ENCODE measurements at places on chromosomes 2 and 18.

DNA sequence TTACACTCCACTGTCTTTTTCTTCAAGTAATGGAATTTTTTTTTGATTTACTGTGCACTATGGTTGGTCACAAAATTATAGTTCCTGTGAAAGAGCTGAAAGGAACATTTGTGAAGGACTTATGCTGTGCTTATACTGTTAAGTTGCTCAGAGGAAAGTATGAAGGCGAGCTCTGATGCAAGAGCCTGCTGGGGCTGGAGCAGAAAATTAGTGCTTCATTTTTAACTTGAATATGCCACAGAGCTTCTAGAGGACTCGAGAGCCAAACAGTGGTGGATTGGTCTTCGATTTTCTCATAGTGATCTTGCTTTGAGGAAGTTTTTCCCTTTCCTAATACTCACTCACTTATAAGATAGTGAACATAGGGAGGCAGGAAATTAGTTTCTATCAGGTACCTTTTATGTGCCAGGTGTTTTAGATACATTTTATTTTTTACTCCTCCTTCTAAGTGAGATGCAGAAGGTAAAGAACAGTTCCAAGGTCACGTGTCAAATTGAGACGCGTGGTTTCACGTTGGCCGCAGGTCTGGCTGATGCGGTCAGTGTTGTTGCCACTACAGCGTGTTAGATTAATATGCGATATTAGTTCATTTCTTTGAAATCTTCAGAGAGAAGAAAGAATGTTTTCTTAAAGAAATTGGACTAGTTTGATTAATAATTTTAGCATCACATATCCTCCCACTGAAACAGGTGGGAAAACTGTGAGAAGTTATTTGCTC, 20.2 kb downstream of the GATA6 start:
- DNase-seq: no peak

DNA sequence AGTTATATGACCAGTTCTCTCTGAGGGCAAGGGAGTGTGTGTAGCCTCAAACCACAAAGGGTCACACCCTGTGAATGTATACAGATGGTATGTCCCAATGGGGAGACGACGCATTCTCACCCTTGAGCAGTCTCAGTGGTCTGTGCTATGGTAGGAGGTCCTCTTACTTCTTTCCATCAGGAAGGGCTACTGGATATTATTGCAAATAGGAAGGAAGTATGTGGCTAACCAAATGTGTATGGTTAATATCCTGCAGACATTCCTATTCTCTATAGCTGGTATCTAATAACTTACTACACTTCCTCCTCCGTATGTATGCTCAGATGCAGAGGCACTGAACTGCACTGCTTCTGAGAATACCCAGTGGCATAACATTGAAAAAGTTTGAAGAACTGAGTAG, 306.7 kb upstream of the CCDC68 start:
- DNase-seq: no peak

GRCh38 chr18:53935803-53936202, 288.7 kb downstream of the MBD2 start:
- DNase-seq: no peak

GRCh38 chr2:181378491-181378890, 78.7 kb upstream of the ITGA4 start:
- DNase-seq: no peak

GRCh38 chr2:39158351-39158750, 37.5 kb upstream of the SOS1 start:
- DNase-seq: no peak

GRCh38 chr18:74013955-74014354, 133.7 kb downstream of the FBXO15 start:
- no peak for DNase-seq

GRCh38 chr2:166671235-166671634, 177.2 kb upstream of the SCN7A start:
- DNase-seq: no peak

GRCh38 chr2:11152591-11152990, 2.7 kb upstream of the SLC66A3 start:
- DNase-seq: no peak

GRCh38 chr2:121895723-121896571, 140.5 kb downstream of the TSN start:
- no peak for DNase-seq

GRCh38 chr2:86021396-86022378, 84.0 kb downstream of the POLR1A start:
- DNase-seq: no peak

- no peak for DNase-seq
Observed at GRCh38 chr2:86825036-86825692, 34.5 kb upstream of the CD8A start.

DNA sequence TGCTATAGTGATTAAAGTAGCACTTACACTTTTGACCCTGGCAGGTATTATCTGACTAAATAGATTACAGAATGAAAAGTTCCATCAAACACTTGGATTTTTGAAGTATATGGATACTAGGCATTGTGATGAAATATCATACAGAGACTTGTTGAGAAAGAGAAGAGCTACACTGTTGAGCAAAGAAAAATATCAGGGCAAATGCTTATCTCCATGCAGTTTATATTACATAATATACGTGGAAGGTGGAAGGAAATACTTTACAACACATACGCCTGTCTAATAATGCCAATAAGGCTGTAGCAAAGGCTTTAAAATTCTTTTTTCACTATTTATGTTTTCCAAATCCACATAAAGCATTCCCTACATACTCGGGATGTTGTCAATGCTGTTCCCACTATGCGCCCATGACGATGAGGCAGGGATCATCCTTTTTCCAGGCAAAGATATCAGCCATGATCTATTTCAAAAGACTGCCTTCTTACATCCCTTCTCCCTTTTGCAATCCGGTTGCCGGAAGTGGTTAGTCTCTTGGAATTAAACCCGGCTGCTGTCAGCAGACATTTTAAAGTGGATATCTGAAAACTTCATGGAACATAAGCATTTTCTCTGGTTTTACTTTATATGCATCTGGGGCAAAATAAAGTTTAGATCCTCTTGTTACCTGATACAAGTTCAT, 92.6 kb upstream of the ITGA4 start:
- no peak for DNase-seq

DNA sequence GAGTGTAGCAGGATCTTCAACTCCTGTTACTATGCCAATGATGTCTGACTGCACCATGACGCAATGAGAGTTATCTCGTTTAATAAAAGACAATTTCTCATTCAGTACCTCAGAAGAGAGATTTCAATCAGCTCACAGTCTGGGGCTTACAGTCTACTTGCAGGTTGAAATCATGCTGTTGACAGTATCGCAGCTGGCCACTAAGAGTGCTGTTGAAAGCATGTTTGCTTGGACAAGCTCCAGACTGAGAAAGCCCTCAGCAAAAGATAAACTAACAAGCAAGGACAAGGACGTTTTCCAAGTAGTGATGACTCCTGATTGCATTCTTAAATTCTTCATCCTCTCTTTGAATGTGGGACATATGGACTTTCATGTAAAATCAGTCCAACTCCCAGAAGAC, 145.2 kb upstream of the SYT4 start:
- DNase-seq: no peak

DNA sequence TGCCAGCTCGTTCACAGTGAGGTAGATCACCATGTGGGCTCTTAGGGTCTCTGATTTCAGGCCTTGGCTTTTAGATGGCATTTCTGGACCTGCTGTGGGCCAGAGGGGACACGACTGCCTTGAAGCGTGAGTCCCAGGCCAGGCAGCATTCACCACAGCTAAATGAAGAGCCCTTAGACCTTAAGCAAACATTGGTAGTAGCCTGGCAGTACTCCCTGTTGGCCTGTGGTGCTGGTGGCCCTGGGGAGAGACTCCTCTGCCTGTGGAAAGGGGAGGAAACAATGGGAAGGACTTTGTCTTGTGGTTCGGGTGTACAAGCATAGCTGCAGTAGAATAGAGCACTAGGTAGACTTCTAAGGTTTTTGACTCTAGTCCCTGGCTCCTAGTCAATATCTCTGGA, 456.0 kb upstream of the DCC start:
- no peak for DNase-seq

- peak; percentile 42 for DNase-seq
Observed at GRCh38 chr2:62287899-62288880, 92.3 kb downstream of the B3GNT2 start.

DNA sequence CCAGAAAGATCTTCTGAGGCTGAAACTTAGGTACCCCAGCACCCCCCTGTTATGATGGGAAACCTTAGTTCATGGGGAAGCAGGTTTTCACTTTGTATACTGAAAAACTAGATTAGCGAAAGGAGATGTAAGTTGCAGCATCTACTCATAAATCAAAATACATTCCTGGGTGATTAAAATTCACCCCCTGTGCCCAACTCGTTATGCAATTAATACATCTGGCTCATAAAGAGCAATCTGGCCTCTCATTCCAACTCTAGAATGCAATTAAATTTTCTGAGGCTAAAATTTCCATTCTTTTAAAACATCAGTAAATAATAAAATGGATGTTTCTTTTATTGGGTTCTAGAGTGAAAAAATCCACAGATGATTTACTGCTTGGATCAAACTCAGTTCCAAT, 110.9 kb upstream of the BZW1 start:
- DNase-seq: no peak

DNA sequence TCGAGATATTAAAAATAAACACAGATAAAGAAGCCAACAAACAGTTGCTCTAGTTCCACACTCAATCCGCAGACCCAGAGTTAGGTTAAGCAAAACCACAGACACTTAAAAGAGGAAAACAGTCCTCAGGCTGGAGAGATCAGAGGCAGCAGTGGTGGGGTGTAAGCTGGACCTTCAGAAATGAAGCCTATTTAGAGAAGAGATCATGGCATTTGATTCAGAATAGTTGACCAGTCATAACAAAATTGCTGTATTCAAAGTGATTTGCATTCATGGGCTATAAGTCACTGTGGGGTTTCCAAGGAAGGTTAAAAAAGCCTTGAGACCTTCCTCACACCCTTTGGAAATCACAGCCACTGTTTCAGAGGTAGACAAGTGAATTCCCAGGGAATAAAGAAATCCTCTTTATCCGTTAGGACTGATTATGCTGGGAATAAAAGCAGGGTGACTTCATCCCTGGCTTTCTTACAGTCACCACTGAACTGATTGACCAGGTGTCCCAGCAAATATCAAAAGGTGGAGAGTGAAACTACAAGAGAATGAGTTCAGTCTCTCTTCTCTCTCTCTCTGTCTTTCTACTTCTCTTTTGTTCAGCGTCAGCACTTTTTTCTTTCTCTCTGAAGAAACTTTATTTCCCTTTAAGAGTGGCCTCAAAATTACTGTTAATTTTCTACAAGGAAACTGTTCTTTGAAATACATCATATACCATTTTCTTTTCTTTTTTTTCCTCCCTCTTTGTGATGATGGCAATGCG, 171.8 kb upstream of the PIK3C3 start:
- no peak for DNase-seq

- no peak for DNase-seq
Observed at GRCh38 chr18:59758837-59759236, 61.6 kb upstream of the CCBE1 start.

DNA sequence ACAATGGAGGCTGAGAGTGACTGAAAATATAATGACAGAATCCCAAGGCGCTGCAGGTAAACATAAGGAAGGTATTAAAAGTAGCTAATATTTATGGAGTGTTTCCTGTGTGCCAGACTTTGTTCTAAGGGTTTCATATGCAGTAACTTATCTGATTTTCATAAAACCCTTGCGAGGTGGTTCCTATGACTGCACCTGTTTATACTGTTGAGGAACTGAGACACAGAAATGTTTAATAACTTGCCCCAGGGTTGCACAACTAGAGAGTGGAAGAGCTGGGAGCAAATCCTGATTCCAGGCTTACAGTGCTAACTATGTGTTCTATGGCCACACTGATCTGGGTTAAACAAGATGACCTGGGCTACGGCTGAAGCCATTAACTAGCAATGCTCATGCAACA, 2.4 kb downstream of the SP110 start:
- DNase-seq: no peak

DNA sequence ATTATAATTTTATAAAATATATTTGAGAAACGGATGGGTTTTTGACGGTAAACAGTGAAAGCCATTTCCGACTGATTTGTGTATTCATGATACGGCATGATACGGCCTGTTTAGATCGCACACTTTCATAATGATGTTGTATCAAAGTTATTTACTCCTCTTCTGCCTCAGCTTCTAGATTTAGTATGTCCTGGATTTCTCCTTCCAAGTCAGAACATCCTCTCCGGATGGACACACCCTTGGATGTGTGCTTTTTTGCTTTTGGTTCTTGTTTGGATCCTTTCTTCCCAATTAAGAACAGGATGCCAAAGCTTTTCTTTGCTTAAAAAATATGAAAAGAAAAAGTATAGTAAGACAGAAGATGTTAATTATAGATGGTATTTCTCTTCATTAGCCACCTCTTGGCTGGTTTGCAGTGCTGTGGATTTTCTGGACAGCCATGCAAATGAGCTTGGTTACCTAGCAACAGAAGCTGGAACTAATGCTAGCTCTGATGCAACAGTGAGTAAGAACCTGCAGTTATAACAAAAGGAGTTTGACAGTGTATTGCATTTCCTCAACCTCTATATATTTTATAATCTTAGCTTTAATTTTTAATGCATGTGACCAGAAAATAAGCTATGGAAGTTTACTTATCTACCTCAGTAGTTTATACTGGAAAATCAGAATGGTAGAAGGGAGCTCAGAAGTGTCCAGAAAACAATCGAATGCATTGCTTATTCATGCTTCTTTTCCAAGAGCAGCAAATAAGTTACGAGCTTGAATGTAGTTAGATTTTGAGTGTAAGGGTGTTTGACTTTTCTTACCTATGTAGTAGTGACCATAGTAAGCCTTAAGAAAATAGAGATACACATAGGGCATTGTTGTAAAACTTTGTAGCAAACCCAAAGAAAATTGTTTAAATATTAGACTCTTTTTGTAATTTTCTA, 27.9 kb downstream of the RMND5A start:
- no peak for DNase-seq

- DNase-seq: no peak
Observed at GRCh38 chr2:176745543-176746200, 466.9 kb upstream of the HNRNPA3 start.

DNA sequence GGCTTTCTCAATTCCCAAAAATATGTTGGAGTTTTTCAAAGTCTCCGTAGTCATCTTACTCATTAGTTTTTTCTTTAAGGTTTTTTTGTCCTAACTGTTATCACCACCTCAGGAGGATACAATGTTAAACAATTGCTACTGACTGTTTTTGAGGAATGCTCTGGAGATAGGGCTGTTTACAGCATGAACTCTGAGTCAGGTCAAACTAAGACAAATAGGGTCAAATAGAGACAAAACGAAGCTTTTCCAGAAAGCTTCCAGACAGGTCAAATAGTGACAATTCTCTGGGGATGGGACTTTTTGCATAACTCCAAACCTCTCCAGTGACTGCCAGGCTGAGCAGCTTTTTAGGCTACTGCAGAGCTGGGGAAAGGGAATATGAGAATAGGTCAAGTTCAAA, 15.2 kb upstream of the DIPK1C start:
- no peak for DNase-seq

DNA sequence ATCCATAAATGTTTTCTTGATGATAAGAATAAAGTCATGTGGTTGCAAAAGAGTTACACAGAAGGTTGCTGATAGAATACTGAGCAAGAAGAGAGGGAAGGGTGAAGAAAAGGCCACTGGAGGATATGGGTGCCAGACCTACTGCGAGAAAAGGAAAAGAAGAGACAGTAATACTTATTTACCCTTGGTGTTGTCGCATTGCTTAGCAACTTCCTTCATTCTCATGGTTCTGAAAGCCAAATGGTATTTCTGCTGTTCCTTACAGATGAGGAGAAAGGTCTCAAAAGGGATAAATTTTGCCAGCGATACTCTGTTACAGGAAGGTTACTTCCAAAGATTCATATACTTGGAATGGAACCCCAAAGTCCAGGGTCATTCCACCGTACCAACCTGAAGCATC, 62.5 kb downstream of the LHCGR start:
- no peak for DNase-seq

- DNase-seq: no peak
Observed at GRCh38 chr18:32405588-32405987, 65.1 kb downstream of the GAREM1 start.
